ENCODE measurements at places on chromosomes 5 and 9.
A peak's percentile ranks its signal among the peaks of the same experiment; 100 is the strongest.

- no peak for DNase-seq
Measured at GRCh38 chr5:131260895-131261294, 3.0 kb upstream of the CDC42SE2 start.

DNA sequence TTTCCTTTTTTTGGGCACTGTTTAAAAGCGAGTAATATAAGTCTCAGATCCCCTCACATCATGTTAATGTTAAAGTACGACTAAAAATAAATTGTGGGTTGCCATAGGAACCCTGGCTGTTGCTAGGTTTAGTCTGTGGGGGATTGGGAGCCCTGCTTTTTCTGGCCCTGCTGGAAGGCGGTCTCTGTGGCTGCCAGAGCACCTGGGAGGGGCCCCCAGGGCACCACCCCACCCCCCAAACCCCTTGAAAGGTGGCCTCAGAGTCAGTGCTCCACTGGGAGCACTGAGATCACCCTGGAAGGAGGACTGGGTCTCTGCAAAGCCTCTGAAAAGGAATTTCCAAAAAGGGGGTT is 66.2 kb upstream of the NEURL1B start:
- DNase-seq = no peak

DNA sequence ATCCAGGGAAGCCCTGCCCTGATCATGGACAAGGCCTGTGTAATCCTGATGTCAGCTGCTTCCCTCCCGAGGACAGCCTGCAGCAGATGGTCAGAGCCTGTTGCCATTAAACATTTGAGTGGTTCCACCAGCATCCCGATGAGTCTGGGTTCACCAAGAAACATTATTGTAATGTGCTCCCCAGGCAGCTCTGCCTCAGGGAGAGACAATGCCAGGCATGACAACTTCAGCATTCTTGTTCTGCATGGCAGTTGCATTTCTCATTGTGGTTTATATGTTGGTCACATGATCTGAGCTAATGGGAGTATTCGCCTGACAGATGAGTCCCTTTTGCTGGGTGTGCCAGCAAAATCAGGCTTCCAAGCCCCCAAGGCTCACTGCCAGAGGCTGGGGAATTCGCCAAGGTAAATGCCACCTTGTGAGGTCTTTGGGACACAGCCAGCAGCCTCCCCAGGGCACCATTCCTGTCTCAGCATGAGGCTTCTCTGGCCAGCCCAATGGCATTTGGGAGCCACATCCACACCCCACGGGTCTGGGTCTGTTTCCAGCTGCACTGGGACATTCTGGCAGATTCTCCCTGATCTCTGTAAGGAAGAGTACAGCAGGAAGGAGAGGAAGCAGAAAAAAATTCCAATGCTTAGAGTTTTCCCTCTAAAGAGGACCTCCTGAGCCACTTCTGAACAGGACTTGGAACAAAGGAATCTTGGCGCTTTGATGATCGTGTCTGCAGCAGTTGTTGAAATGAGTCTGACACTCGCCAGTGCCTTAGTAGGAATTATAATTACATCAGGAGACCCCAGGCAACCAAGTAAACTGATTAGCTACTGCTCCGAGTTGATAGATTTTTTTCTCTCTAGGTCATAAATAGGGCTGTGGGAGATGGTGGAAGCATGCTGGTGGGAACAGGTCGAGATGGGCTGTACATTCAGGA is 18.7 kb downstream of the KCNIP1 start:
- no peak for DNase-seq

GRCh38 chr5:53940921-53941320 is 369.5 kb downstream of the ARL15 start:
- DNase-seq = no peak

- no peak for DNase-seq
Measured at GRCh38 chr9:95952471-95952870, 77.0 kb downstream of the ERCC6L2 start.

DNA sequence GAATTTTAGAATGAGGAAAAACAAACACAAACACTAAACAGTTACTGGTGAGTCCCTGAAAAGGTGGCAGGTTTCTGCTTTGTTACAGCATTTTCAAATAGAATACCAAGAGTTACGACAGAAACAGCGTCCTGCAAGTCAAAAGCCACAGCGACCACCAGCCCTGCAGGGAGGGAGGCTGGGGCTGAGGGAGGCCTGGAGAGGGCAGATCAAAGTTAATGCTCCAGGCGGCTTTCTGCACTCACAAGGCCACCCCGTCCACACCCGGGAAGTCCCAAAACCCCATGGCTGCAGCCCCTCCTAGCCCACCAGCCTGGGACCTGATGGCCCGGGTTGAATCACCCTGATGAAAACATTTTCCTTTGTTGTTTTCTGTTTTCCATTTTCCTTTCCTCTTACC is 29.3 kb downstream of the COL23A1 start:
- DNase-seq = no peak

DNA sequence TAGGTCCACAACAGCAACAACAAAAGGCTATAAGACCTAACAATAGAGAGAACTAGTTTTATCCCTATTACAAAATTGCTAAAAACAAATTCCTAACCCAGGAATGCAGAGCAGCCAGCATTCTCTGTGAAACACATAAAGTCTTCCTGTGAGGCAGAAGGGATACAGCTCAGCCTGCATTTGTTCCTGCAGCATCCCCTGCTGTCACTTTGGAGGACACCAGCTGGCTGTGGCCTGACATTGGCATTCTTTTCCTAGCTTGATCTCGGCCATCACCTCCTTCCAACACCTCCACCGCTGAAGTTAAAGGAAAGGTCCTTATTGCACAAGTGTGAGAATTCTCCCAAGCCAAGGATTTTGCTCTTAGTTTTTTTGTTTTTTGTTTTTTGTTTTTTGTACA is 186.1 kb downstream of the SNCAIP start:
- peak; percentile 32 for DNase-seq

DNA sequence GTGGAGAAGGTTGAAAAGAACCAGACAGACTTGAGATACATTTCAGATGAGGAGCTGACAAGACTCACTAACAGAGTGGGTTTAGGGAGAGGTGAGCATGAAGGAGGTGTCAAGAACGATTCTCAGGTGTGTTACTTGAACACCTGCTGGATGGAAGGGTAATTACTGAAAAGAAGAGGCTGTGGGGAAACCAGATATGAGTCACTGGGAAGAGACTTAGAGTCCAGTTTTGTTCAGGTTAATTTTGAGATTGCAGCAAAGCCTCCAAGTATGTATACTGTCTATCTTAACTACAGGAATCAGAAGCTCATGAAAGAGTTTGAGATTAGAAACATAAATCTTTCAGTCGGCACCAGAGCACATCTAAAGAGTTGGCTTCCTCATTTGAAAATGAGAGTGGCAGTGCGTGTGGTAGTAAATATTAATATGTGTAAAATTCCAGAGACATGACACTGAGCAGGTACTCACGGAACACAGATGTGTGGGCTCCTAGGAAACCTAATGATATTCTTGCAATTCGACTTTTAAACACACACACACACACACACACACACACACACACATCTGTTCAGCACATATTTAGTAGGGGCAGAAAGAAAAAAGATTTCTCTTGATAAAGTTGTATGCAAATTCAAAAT is 197.1 kb downstream of the CDH18 start:
- DNase-seq = no peak

DNA sequence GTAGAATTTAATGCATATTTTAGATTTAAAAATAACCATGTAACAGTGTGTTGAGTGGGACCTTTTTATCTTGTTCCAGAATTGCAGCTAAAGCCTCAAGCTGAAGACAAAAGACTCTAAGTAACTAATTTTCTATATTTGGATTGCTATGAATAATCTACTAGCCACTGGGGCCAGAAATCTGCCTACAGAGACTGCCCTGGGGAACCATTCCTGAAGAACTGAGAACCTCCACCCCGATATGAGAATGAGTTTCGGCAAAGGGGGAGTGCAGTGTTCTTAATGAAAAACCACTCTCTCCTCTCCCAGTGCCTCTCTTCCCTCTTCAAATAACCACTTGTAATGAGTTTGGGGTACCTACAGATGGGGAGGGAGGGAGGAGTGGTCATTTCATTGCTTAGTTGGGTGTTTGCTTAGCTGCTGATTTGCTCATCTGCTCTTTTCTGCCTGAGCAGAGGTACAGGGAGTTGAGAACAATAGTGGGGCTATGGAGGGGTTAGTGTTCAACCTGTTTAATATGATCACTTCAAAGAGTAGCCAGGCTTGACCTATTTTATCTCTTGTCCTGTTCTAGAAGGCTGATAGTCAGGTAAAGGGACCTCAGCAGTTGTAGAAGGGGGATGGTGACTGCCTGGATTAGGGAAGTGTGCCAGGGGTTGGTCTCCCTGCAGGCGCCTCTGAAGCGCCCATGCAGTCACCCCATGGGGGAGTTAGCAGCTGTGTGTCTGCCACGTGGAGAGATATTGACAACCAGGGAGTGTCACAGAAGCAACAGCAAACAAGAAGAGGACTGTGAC is 47.7 kb downstream of the ATG10 start:
- DNase-seq = no peak

DNA sequence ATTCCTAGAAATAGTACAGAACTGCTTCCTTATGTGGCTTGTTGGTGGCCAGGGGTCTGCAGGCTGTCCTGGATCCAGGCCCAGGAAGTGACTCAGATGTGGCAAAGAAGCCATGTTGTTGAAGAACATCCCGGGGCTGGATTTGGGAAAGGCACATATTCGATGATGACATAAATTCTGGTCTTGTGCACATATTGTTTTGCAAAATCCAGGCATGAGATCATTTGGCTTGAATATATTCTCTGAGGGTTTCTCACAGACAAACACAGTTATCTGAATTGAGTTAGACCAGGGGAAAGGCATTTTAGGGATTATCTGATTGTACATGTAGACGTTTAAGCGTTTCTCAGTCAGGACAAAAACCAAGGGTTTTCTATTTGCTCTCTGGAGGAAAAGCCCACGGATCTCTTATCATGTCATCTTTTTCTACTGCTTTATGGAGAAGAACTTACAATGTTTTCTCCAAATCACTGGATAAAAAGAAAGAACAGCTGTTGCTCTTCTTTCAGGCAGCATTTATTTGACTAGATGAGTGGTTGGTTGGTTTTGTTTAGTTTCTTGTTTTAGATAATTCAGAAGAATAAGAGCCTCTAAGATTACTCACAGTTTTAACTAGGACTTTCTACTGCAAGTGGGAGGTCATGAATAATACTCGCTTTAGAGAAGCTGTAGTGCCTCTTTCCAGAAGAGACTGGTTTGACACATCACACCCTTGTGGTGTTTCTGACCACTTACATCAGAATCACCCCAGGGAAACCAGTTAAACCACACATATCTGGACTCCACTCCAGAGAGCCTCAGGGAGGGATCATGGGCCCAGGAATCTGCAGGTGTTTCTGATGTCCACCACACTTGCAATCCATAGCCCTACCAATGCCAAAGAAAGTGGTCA is 29.5 kb upstream of the LHFPL2 start:
- DNase-seq = peak; percentile 60

GRCh38 chr5:51988634-51989033 is 605.4 kb downstream of the ISL1 start:
- no peak for DNase-seq

DNA sequence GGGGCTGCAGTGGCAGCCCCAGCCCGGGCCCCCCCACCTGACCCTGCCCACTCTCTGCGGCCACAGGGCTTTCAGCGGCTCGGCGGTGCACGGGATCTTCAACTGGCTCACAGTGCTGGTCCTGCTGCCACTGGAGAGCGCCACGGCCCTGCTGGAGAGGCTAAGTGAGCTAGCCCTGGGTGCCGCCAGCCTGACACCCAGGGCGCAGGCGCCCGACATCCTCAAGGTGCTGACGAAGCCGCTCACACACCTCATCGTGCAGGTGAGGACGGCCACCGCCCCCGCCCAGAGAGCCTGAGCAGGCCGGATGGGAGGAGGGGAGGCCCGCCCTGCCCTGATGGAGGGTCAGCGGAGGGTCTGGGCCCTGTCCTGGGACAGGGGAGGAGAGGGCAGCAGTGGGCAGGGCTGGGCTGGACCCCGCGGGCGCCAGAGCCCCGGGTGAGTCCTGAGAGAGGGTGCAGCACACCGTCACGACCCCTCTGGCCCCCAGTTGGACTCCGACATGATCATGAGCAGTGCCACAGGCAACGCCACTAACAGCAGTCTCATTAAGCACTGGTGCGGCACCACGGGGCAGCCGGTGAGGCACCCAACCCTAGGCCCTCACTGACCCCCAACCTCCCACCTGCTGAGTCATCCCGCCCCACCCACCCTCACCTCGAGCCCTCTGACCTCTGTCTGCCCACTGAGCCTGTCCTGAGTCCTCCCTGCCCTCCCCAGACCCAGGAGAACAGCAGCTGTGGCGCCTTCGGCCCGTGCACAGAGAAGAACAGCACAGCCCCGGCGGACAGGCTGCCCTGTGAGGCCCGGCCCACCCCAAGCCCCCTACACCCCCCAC is 2.7 kb downstream of the SLC34A3 start:
- no peak for DNase-seq

DNA sequence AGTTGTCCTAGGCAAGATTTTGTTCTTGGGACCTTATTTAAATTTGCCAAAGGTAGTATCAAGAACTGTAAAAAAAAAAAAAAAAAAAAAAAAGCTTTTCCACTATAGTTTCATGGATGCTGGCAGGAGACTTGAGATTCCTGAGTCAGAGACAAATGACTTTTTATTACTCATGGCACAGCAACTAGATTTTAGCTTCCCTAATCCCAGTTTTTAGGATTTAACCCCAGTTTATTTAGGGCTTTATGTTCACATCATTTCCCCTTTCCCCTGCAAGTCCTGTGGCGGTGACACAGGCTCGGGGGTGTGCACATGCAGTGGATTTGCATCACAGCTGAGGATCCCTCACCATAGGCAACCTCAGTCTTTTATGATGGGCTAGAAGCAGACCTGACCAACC is 144.9 kb downstream of the GOLPH3 start:
- no peak for DNase-seq

GRCh38 chr9:89020754-89021153 is 29.5 kb downstream of the S1PR3 start:
- DNase-seq = no peak

GRCh38 chr5:61783481-61783880 is 451.4 kb downstream of the ZSWIM6 start:
- no peak for DNase-seq

All from SK-N-SH (cell line).